H9 (cell line): ENCODE measurements at places on chromosomes 11 and 22.

DNA sequence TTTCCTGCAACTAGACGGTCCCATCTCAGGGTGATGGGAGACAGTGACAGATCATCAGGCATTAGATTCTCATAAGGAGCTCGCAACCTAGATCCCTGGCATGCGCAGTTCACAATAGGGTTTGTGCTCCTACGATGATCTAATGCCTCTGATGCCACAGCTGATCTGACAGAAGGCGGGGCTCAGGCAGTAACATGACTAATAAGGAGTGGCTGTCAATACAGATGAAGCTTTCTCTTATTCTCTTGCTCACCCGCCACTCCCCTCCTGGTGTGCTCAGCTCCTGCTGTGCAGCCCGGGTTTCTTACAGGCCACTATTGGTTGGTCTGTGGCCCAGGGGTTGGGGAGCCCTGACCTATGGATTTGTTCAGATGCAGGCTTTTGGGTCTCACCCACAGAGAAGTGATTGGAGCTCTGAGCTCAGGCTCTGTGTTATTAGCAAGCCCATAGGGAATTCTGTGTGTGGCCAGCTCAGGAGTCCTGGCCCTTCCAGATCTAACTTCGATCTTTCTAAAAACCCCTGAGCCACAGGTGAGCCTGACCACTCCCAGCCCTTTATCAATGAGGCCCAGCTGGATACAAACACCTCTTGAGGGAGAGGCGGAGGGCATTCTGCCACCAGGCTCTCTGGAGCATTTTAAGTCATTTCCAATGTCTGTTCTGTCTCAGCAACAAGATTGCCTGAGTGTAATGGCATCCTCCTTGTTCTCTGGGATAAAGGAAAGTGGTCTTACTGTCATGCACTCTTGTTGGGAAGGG lies 351.8 kb downstream of the BUD13 start:
- H3K27me3 ChIP-seq: no peaks in the 10 kb centered on the region
- peaks cover 11% of the 10 kb centered on the region; the same call in 1 of the 2 replicates for H3K4me1 ChIP-seq
- no peak overlapping the region for H3K4me3 ChIP-seq
- H3K36me3 ChIP-seq: peaks cover 10% of the 10 kb centered on the region
- no peak overlapping the region for H3K27ac ChIP-seq

GRCh38 chr11:44633641-44634040 lies 68.2 kb downstream of the CD82 start:
- no peak overlapping the region for H3K4me3 ChIP-seq
- no peaks in the 10 kb centered on the region for H3K27me3 ChIP-seq
- no peak overlapping the region for H3K27ac ChIP-seq
- DNase-seq: peak; percentile 28

DNA sequence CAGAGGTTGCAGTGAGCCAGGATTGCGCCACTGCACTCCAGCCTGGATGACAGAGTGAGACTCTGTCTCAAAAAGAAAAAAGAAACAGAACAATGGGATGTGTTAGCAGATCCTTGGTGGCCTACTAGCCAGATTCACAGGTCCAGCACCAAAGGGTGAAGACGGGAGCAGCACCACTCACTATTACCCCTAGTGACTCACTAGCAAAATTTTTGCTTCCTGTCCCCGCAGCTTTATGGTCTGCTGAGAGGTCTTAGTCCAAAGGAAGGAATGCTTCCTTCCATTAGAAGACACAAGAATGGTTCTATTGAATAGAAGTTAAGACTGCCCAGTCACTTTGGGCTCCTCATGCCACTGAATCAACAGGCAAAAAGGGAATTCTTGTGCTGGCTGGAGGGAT lies 35.9 kb upstream of the NUP50 start:
- no peak overlapping the region for H3K4me3 ChIP-seq
- H3K27me3 ChIP-seq: no peaks in the 10 kb centered on the region
- peaks cover 3% of the 10 kb centered on the region; the same call in 1 of the 2 replicates for H3K36me3 ChIP-seq

DNA sequence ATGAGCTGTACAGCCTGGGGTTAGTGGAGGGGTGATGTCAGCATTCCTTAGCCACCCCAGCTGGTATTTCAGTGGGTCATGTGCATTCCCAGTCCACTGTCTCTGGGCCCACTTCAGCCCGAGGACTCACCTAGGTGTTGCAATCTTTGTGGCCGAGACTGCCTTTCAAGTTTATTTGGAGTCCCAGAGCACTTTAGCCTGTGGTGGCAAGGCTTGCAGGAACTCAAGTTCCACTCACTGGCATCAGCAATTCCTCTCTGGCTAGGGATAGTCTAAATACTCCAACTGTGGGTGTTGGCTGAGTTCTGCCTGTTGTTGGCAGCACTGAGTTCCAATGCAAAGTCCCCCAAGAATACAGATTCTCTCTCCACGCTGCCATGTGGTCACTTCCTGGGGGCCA lies 191.6 kb upstream of the PGR start:
- no peak overlapping the region for H3K27ac ChIP-seq
- H3K36me3 ChIP-seq: no peaks in the 10 kb centered on the region; the same call in 2 of the 3 replicates
- no peak overlapping the region for H3K4me3 ChIP-seq
- H3K4me1 ChIP-seq: no peaks in the 10 kb centered on the region

DNA sequence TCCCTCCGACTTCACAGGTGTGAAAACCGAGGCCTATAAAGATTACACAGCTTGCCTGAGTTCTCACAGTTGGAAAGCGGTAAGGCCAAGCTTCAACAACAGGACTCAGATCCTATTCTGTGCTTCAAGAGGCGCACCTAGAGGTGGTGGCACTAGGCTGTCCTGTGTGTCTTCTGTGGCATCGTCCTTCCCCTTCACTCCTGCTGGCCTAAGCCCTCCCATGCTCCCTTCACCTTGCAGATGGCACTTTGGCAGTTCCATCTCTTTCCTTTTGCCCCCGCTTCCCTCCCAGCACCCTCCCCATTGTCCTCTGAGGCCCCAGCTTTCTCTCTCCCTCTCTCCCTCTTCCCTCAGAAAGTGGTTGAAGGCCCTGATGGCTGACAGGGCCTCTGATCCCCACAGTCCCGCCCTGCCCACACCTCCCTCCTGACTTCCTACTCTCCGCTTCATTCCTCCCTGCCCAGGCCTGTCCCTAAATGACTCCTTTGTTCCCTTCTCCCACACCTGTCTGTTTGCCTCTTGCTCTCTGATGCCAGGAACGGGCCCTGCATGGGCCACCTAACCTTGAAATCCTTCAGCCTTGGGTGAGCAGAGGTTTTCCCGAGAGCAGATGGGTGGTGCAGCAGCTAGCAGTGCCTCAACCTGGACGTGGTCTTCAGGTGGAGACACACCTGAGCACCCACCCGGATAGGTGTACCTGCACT lies 5.8 kb downstream of the TRIM29 start:
- no peaks in the 10 kb centered on the region for H3K4me1 ChIP-seq
- no peaks in the 10 kb centered on the region for H3K27me3 ChIP-seq
- no peak overlapping the region for H3K27ac ChIP-seq
- no peak for DNase-seq

GRCh38 chr11:111173221-111173620 lies 72.3 kb upstream of the POU2AF2 start:
- H3K4me1 ChIP-seq: no peaks in the 10 kb centered on the region
- no peaks in the 10 kb centered on the region for H3K36me3 ChIP-seq
- H3K27ac ChIP-seq: no peak overlapping the region
- H3K27me3 ChIP-seq: no peaks in the 10 kb centered on the region

- H3K4me3 ChIP-seq: no peak overlapping the region
- H3K36me3 ChIP-seq: no peaks in the 10 kb centered on the region
- H3K27me3 ChIP-seq: no peaks in the 10 kb centered on the region
- DNase-seq: no peak
These were observed 17.3 kb upstream of the RFPL3 start for GRCh38 chr22:32340411-32340810.

GRCh38 chr11:122893131-122893530 lies 10.6 kb downstream of the JHY start:
- no peak overlapping the region for H3K4me3 ChIP-seq
- DNase-seq: no peak
- H3K27me3 ChIP-seq: no peaks in the 10 kb centered on the region
- no peak overlapping the region for H3K27ac ChIP-seq

GRCh38 chr11:46485856-46486443 lies 94.4 kb upstream of the CHRM4 start:
- no peak overlapping the region for H3K4me3 ChIP-seq
- no peak for DNase-seq
- H3K27ac ChIP-seq: no peak overlapping the region
- peaks cover 2% of the 10 kb centered on the region; the same call in 1 of the 2 replicates for H3K4me1 ChIP-seq
- H3K36me3 ChIP-seq: no peaks in the 10 kb centered on the region

GRCh38 chr11:130478881-130479280 lies 30.4 kb downstream of the ADAMTS15 start:
- no peaks in the 10 kb centered on the region; the same call in 1 of the 2 replicates for H3K4me1 ChIP-seq
- no peak overlapping the region for H3K4me3 ChIP-seq
- no peak overlapping the region for H3K27ac ChIP-seq
- DNase-seq: no peak

- no peaks in the 10 kb centered on the region for H3K27me3 ChIP-seq
- peak overlapping the region; percentile 84 for H3K4me3 ChIP-seq
- no peak for DNase-seq
- H3K36me3 ChIP-seq: peaks cover 18% of the 10 kb centered on the region
- no peak overlapping the region for H3K27ac ChIP-seq
These were observed 827 bp downstream of the PHF21B start for GRCh38 chr22:45008751-45009605.

- no peaks in the 10 kb centered on the region for H3K27me3 ChIP-seq
- no peaks in the 10 kb centered on the region for H3K36me3 ChIP-seq
- no peak overlapping the region for H3K4me3 ChIP-seq
- DNase-seq: no peak
These were observed 31.7 kb downstream of the TEAD1 start for GRCh38 chr11:12705874-12706273.

- DNase-seq: no peak
- H3K4me1 ChIP-seq: no peaks in the 10 kb centered on the region
- no peaks in the 10 kb centered on the region for H3K36me3 ChIP-seq
- H3K4me3 ChIP-seq: no peak overlapping the region
- no peak overlapping the region for H3K27ac ChIP-seq
- no peaks in the 10 kb centered on the region for H3K27me3 ChIP-seq
These were observed 121.0 kb downstream of the MPPED2 start for GRCh38 chr11:30465192-30465591.

DNA sequence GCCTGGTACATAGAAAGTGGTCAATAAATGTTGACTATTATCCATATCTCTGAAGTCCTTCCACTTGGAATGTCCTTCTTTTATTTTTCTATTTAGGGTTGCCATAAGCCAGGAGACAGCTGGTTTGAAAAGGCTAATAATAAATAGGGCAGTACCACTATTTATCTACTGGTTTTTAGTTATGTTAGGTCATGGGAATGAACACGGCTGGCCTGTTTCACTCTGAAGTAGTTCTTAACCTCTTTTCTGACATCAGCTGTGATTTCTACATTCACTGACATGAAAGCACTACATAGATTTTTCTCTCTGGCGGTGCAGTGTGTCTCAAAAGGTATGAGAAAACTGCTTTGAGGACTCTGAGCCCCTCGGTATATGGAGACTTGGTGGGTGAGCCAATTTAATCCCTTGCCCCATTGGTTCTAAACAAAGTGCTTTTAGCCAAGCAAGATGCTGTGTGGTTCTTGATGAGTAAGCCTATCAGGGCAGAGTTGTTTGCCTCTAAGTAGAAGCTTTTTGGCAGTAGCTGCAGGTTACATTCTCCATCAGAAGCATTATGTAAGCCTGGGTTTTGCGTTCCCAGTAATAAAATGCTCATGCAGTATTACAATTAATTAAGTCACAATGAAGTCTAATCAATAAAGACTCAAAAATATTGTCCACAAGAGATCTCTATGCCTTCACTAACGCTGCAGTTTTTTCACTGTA lies 48.7 kb upstream of the APOA1 start:
- no peak overlapping the region for H3K27ac ChIP-seq
- no peak for DNase-seq
- no peaks in the 10 kb centered on the region for H3K27me3 ChIP-seq
- H3K4me3 ChIP-seq: no peak overlapping the region

DNA sequence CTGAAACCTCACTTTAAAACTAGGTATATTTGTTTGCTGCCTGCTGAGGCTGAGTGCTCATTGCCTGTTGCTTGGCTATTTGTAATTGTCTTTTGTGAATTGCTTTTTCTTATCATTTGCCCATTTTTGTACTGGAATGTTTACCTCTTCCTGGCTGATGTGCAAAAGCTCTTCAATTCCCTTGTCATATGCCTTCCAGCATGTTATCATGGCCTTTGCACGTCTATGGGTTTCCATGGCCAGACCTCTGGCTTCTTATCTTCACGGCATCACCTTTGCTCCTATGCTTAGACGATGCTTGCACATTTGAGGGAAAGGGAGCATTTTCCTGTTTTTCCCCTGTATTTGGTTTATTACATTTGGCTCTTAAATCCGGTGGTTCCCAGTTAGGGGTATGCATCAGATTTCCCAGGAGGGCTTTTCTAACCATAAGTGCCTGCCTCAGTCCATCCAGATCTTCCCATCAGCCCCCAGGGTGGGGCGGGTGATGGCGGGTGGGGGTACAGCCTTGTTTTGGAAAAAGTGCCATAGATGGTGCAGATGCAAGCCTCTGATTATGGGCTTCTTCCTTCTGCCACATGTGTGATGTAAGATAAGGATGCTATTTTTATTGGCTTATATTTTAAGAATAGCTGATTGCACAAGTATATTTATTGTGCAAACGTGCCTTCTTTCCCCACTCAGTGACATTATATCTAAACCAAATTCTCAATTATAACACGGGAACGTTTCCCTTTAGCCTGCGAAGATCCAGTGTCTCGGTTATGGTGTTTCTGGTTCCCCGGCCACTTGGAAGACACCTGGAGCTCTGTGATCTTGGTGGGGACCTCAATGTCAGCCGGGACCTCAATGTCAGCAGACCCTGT lies 70.6 kb upstream of the SEPTIN5 start:
- no peak overlapping the region for H3K4me3 ChIP-seq
- H3K27me3 ChIP-seq: no peaks in the 10 kb centered on the region; the same call in none of the 2 replicates
- H3K36me3 ChIP-seq: peaks cover 16% of the 10 kb centered on the region; the same call in 1 of the 2 replicates
- no peak overlapping the region for H3K27ac ChIP-seq

DNA sequence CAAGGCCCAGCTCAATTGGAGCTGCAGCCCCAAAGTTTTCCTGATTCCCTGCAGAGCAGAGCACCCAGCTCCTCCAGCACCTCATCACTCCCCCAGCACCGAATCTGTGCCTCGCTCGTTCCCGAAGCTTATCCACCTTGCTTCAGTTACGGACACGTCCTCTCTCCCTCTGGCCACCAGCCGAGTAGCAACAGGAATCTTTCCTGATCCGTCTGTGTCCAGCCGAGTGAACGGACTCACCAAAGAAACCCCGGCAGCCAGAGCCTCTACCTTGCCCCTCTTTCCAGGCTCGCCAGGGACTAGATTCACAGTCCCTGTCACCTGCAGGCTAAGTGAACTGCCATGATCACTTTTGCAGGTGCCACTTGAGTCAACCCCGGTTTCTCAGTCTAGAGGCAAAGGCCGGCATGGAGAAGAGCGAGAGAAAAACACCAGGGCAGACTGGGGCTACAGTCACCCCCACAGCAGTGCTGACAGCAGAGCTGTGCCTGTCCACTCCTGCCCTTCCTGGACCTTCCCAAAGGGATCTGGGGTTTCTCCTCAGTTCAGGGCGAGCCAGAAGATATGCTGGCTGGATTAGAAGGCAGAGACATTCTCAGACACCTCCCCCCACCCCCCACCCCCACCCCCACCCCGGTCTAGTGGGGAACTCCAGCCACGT lies 32.3 kb downstream of the BID start:
- no peaks in the 10 kb centered on the region for H3K4me1 ChIP-seq
- no peak for DNase-seq
- H3K27ac ChIP-seq: no peak overlapping the region
- no peaks in the 10 kb centered on the region for H3K27me3 ChIP-seq
- no peak overlapping the region for H3K4me3 ChIP-seq
- no peaks in the 10 kb centered on the region; the same call in 2 of the 3 replicates for H3K36me3 ChIP-seq
